ENCODE measurements at places on chromosomes 3 and 15.
A peak's percentile ranks its signal among the peaks of the same experiment; 100 is the strongest.

DNA sequence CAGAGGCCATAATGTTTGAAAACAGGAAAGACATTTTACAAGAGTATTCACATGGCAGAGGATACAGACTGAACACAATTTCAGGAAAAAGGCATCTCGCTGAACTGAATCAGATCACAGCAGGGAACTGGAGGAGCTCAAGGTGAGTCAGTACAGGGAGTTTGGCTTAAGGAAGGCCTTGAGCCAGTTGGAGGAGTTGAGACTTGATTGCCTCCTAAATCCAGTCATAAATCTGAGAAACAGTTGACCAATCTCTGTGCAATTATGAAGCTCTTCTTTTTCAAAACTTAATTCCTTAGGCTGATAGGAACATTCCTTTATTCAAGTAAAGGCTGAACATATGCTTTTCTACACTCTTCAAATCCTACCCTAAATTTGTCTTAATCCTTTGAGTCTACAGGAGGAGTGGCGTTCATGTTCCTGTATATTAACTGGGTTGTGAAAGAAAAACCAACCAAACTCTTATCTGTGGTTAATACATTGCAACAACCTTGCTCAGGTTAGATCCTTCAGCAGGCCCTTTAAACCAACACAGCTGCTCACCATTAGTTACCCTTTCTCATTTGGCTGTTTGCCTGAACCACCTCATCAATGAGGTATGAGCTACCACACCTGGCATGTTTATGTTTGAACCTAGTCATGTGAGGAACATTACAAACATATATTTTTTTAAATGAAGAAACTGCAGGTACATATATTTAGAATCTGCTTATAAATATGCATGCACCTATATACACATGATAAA is 404.1 kb upstream of the ATP11B start:
- no peak for DNase-seq

GRCh38 chr3:156406393-156406792 is 148.5 kb downstream of the SSR3 start:
- DNase-seq: no peak

GRCh38 chr3:159789017-159789416 is 199.6 kb upstream of the IL12A start:
- no peak for DNase-seq

- no peak for DNase-seq
These were observed 105.6 kb upstream of the TGFBR2 start for GRCh38 chr3:30500666-30501399.

DNA sequence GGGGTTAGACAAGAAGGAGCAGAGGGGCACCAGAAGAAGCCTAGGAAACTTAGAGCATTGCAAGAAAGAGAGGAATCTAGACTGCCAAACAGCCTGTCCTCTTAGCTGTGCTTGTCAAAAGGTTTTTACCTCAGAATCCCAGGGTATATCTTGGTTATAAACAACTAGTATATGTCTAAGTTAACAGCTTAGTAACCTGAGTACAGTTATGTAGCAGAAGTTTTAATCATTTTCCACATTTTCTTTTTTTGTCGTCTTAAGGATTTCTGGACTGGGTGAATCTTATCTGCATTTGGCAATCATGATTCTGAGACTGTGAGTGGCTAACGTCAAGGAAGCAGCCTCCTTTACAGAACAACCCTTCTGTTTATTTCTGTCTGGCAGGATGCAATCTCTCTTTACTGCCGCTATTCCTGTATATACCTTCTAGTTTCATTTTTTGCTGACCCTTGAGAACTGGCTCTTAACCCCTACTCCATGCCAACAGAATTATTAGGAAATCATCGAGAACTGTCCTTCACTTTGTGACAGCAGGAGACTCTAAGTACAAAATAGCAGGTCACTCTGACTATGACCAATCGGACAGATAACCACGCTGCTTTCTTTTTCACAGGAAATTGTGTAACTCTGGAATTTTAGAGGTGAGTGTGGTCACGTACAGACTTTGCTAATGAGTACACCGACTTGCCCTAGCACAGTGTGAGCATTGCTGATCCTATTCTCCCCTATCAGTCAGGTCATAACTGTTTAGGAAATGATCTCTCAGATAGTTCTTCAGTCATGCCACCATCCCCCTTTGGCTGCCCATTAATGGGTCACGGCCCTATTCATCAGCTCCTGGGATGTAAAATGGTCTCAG is 3.3 kb upstream of the CP start:
- DNase-seq: no peak

DNA sequence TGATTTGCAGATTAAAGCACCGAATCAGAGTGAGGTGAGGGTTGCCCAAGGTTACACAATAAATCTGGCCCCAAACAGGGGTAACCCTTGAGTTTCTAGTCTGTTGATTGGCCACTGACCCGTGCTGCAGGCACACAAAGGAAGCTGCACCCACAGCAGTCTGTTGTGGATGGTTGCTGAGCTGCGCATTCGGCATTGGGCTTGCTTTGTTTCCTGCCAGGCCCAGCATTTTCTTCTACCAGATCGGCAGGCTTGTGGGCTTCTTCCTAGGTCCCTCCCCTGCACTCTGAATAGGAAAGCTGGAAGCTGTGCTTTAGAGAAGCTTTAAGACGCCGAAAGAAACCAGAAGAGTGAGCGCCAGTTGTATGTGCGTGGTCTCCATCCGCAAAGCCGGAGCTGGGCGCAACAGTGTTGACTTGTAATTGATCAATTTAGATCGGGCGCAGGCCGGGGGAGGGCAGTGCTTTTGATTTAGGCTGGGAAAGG is 12.1 kb downstream of the B3GNT5 start:
- peak; percentile 44 for DNase-seq

Data from left ventricle myocardium superior (tissue), 1 donor.